ENCODE measurements at places on chromosomes 4 and X. TPM values are rescaled to one million over a fixed set of nuclear protein-coding genes. Genes with fewer than 3 reads are reported as not detected.

Gene NXF2
- not detected for total RNA-seq

Gene ADH1A
- 0.20 TPM for total RNA-seq

Gene SPANXN3
- total RNA-seq, result not detected

Gene PNMA5
- not detected for total RNA-seq

Gene ASB5
- 13.2 TPM for total RNA-seq

Gene CXCL6
- total RNA-seq, result 0.19 TPM

Gene DDX53
- not detected for total RNA-seq

Gene DNAAF6
- total RNA-seq, result not detected

Gene CENPVL1
- not detected for total RNA-seq

Gene CXCL13
- total RNA-seq, result not detected
